AG10803 (cell line): ENCODE measurements at places on chromosomes 3 and 15.

DNA sequence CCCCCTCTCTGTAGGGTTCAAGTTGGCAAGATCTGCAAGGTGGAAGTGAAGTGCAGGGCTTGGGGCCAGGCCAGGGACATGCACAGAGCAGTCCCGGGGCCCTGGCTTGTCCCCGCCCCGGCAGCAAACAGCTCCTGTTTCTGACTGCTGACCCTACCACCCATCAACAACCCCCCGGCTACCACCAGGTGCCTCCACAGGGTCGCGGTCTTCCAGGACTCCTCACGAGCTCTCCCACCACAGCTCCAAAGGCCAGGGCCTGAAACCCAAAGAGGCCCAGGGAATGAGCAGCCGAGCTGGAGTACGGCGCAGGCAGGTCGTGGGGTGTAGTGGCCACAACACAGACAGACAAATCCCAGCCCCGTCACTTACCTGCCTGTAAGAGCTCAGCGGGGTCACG, 121.3 kb upstream of the SMAD3 start:
- no peak for DNase-seq

DNA sequence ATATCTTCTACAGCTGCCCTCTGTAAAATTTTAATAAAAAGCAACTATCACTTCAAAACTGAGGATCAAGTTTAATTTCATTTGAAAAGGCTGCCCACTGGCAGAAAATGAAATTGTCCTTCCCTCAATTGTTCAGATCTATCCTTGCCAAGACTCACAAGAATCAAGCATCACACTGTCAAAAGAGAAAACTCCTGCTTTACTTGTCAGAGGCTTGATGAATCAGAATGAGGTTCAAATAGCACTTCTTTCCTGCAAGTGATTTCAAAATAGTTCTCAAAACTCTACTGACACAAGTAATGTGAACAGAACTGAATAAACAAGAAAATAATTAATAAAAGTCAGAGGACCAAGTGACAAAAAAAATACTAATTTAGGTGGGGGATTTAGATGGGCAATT, 70.6 kb downstream of the GOLIM4 start:
- peak; percentile 12 for DNase-seq

DNA sequence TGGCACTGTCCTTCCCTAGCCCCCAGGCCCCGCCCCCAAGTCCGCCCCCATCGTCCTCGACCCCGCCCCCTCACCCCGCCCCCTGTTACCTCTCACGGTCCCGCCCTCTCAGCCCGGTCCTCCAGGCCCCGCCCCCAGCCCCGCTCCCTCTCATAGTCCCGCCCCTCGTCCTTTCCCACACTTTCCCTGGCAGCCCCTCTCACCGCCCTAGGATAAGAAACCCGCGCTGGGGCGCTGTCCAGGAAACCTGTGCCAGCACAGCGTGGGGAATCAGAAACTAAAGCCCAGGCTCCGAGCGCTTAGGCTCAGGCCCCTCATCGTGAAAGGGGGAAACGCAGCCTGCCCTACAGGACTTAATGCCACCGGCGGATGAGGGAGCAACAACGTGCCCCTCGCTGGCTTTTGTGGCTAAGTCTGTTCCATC, 20.9 kb downstream of the TRPM1 start:
- no peak for DNase-seq

DNA sequence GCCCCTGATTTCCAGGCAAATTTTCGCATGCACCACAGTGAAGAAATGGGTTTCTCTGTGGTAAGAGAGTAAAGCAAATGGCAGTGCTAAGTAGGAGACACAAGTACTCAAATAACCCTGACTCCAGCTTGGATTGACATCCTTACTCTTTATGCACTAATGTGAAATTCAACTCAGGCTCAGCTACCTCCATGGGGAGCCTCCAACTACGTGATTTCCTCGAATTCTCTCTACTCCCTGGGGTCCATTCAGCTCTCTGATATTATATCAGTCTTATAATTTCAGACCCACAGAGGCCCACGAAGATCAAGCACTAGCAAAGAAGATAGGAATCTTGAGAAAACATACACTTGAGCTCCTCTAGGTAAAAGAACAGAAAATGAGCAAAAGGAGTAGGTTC, 407.6 kb upstream of the CCDC54 start:
- DNase-seq, result no peak

DNA sequence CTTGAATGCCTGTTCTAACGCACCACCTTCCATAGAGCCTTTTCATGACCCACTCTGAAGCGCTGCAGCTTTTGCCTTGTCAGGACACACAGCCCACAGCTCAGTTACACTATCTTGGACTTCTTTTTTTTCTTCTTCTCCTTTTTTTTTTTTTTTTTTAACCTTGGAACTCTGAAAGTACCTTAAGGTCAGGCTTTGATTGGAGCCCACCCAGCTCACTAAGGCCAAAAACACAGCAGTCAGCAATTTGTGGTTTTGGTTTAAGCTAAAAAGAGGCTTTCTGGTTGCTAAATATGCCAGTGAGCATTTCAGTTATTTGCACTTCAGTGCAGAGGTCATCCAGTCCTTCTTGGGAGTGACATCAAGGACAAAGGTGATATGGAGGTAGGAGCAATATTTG, 1.7 kb downstream of the SLC25A20 start:
- peak; percentile 39 for DNase-seq

DNA sequence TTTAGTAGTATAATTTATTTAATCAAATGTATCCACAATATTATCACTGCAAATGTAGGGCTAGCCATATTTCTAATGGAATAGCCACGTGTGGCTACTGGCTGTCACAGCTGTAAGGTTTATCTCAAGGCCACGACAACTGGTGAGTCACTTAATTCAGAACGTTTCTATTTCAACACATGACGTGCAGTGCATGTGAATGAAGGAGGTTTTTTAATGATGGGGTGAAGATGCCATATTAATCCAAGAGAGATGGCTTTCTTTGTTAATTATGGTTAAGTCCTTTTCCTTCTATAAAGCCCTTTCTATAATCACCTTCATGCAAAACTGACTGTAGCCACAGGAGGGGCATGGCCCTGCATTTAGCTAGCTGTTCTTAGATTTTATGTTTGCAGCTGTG, 212.0 kb downstream of the FEZF2 start:
- peak; percentile 54 for DNase-seq

DNA sequence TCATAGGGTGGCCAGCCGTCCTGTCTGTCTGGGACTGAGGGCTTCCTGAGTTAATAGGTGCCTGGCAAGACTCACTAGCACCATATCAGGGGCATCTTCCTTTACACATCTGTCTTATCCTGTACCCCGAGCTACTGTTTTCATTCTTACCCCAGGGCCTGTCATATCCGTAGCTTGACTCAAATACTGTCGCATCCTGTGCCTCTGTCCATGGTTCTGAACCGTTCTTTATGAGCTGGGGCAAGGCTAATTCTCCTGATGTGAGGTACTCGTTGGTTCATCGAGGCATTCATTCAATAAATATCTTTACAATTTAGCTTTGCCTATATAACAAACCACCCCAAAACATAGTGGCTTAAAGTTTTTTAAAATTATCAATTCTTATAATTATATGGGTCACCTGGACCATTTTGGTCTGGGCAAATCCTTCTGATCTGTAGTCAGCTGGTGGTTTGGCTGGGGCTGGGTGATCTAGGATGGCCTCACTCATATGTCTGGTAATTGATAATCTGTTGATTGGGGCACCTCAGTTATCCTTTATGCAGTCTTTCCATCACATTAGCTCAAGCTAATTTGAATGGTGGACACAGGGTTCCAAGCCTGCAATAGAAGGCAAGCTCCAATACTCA, 121.2 kb downstream of the TLE3 start:
- peak; percentile 36 for DNase-seq

DNA sequence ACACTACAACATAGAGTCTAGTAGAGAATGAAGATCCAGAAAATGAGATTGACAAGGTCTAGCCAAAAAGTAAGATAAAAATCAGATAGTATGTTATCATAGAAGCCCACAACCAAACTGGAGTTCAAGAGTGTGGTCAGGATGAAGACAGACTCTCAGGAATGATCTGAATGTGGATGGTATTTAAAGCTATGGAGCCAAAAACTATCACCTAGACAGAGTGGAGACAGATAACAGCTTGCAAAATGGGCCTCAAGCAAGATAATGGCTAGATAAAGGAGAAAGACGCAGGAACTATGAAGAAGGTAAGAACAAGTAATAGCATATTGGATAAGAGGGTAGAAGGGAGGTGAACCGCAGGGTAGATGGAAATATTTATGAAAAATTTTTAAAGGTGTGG, 35.4 kb downstream of the ZMAT3 start:
- peak; percentile 29 for DNase-seq

- no peak for DNase-seq
Observed at GRCh38 chr3:60079076-60079475, 1029.3 kb upstream of the CFAP20DC start.

DNA sequence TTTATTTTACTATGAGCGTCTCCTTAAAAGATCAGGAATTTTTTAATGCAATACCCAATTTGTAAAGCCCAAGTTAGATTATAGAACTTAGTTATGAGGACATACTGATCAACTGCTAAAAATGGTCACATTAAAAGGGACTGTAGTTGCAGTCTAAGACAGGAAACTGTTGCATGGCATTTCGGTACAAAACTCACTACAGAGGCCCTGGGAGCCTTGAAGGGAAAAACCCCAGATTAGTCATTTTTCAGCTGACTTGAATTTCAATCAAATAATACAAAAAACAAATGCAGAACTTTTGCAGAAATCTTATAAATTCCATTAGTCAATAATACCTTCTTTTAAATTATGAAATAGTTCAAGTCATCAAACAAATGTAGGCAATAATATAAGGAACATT, 6.9 kb upstream of the PTX3 start:
- no peak for DNase-seq

- no peak for DNase-seq
Observed at GRCh38 chr3:6120786-6121185, 740.1 kb upstream of the GRM7 start.

DNA sequence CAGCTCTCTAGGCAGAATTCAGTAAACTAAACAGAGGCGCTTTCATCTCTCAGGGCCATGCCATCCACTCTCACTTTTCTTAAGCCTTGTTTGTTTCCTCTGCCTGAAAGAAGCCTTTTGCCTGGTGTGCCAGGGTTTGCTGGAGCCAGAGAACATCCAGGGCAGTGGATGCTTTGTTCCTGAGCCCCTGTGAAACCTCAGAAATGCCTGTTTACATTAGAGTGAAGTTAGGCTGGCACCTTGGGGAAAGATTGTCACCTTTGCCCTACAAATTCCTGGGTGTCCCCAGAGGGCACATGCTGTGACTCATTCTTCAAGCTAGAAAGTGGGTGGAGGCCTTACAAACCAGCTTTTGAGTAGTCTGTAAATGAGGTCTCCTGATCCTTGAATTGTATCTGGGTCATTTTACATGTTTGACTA, 10.7 kb upstream of the TRAK1 start:
- peak; percentile 76 for DNase-seq

DNA sequence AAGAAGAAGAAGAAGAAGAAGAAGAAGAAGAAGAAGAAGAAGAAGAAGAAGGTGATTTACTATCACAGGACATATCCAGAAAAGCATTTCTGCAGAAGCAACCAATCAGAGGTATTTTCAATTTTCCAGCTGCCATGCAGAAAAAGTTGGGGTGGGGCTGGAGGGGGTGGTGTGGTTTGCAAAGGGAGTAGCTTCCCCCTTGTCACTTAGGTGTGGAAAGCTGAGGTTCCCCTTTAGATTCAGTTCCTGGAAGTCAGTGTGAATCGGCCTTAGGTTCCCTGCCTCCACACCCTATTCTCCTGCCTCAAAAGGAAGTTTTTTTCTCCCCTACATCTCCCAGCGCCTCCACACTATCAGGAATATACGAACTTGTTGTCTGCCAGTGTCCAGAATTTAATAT, 276.7 kb upstream of the ARRDC4 start:
- no peak for DNase-seq

- no peak for DNase-seq
Observed at GRCh38 chr3:172145031-172145686, 105.8 kb downstream of the FNDC3B start.

GRCh38 chr3:112721231-112721630, 80.3 kb upstream of the CCDC80 start:
- peak; percentile 49 for DNase-seq

DNA sequence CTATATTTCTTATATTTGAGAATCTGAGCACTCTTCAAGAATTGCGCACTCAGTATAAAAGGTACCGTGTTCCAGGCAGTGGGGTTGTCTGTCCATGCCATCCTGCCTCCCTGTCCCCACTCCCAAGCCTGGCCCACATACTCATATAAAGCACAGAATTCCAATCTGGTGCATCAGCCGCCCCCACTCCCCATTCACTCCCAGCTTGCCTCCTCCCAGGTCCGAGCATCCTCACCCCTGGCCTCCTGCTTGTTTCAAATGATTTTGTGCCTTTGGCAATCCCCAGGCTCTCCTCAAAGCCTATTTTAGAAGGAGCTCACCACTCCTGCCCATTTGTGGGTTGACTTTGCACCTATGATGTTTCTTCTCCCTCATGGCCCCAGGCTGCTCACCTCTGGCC, 22.2 kb upstream of the IGF1R start:
- no peak for DNase-seq

GRCh38 chr15:95149036-95149435, 917.7 kb downstream of the MCTP2 start:
- DNase-seq, result no peak

DNA sequence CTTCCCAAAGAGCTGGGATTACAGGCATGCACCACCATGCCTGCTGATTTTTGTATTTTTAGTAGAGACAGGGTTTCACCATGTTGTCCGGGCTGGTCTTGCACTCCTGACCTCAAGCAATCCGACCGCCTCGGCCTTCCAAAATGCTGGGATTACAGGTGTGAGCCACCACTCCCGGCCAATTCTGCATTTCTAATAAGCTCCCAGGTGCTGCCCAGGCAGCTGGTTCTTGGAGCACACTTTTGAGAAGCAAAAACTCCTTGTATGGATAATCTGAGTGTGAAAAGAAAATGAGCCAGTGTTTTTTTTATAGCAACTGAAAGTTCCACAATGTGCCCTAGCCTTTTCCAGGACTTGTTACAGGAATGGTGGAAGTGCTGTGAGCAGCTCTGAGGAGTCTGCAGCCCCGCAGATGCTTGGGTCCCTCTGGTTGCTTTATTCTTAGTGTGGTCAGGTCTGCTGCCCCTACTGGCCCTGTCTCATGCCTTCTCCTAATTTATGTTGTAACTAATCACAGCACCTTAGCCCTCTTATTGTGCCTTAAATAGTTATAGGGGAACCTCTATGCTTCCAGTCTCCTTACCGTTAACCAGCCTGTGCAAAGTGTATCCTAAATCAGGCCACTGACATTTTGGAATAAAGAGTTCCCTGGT, 13.5 kb upstream of the KCNAB1 start:
- no peak for DNase-seq

- DNase-seq, result peak; percentile 36
Observed at GRCh38 chr15:35690698-35691116, 144.7 kb upstream of the DPH6 start.

- DNase-seq, result no peak
Observed at GRCh38 chr3:172847292-172847691, 96.8 kb downstream of the ECT2 start.

DNA sequence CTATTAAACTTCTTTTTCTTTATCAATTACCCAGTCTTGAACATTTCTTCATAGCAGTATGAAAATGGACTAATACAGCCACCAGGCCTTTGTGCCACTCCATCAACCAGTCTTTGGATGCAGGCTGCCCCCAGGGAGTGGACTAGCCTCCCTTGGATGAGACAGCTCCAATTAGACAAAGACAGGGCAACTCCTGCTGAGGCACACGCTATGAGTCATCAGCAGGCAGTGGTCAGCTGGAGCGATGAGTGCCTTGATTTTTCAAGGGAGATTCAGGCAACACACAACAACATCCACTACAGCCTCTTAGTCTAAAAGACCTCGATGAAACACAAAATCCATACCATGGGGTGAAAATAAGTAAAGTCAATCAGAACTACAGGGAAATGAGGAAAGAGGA, 160.1 kb downstream of the ARRDC4 start:
- DNase-seq, result peak; percentile 63
